ENCODE measurements at places on chromosomes 2 and 18.

DNA sequence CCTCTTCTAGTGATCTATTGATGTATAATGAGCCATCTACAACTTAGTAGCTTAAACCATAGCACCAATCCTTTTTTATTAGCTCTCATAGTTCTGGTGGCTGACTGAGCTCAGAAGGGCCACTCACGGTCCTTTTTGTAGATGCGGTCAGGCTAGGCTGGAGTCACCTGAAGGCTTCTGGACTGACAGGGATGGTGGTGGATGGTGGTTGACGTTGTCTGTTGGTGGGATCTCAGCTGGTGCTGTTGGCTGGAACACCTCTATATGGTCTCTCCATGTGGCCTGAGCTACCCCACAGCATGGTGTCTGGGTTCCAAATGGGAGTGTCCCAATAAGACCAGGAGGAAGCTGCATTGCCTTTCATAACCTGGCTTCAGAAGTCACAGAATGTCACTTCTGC is 68.0 kb downstream of the BCL2L11 start:
- DNase-seq, result no peak

DNA sequence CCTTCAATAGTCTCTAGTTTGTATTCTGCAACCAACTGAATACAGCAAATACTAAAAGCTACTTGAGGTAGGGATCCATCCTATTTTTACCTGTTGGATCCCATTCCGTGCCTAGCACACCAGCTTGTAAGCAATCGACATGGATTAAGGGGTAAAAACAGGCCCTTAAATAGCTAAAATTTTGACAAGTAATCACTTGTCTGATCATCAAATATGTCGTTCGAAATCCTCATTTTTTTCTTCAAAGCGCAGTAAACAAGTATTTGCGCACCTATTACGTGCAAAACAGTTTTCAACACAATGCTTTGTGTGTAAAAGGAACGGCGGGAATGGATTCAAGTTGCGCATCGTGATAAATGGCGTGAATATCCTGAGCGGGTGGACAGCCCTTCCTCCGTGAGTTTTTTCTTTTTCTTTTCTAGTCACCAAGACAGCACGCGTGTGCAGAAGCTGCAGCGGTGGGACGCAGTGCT is 1.4 kb upstream of the ACVR2A start:
- DNase-seq, result no peak

DNA sequence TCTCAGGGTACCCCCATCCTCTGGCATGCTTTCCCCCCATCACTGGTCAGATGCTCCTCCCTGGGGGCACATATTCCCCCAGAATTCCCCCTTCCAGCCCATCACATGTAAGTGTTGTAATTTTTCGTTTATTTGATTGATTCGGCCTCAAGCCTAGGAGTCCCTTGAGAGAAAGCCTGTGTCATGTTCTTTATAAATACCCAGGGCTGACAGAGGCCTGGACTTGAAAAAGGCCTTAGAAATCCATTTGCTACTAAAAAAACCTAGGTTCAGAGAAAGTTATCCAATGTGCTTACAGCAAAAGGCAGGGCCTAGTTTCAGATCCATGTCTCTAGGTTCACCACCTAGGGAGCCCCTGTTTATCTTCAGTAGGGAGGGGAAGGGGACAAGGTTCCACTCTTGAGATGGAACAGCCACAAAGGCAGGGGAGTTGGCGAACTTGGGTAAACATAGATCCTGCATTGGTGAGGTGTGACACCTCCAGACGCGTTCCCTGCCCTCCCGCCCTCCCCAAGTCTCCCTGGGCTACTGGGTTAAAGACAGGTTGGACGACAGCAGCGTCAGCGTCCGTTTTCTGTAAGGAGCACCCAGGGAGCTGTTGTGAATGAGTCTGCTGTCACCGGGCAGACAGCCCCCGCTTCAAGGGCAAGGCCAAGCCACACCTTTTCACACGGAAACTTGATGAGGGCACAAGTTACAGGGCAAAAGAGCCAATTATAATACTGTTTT is 147.8 kb downstream of the EN1 start:
- no peak for DNase-seq

DNA sequence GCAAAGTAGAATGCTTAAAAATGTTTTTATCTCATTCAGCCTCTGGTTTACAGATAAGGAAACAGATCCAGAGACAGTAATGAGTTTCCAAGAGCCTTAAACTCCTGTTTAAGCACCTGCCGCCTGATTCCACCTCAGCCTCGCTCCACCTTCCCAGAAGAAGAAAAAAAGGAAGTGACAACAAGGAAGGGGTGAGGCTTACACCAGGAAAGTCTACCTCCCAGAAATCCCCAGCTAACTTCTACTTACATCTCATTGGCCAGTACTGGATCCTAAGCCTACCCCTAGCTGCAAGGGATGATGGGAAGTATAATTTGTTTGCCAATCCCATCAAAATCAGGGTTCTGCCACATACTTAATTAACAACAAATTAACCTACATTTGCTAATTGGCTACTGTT is 15.3 kb upstream of the ARID5A start:
- no peak for DNase-seq

DNA sequence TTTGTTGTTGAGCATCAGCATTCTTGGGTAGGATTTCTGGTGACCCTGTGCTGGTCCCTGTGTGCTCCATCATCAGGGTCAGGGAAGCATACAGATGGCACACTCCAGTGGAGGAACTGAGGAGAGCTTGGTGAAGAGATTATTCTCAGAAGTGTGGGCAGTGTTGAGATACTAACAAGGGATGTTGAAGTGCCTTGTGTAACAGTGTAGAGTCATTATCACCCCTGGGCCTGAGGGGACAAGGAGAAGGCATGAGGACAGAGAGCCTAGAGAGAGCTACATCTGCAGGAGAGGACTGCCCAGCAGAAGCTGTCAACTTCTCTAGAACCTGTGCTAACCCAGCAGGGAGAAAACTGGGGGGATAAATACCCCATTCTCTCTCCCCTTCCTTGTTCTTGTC is 189.0 kb downstream of the PLCL1 start:
- no peak for DNase-seq

DNA sequence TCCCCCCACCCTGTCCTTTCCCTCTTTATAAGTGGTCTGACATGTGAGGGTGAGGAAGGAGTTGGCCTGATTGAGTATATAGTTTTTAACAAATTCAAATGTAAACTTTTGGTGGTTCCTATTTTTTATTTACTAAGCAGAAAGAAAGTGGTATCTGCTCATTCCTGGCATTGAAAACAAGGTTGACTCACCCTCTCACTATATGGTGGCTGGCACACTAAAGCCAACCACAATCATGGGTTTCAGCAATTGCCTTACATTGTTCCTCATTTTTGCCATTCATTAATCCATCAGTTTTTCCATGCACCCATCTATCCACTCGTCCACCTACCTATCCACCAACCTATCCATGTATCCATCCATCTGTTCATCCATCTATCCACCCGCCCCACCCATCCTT is 75.4 kb upstream of the IGFBP5 start:
- no peak for DNase-seq

GRCh38 chr2:79915455-79915854 is 389.1 kb downstream of the LRRTM1 start:
- no peak for DNase-seq

DNA sequence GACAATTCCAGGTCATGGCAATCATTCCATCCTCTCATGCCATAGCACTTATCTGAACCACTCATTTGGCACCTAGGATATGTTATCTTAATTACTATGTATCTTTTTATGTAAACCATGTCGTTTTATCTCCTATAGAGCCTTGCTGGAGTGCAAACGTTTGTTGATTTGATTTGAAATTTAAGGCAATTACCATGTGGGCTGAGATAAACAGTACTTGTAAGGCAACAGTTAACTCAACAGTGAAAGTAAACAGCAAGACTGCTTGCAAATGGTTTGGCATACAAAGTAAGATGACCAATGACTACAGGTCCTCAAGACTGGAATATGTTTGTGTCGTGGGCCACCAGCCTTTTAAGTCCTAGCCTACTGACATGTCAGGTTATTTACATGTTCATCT is 133.7 kb upstream of the ZFP36L2 start:
- DNase-seq, result no peak

Data from BJ (cell line).